ENCODE measurements at places on chromosomes 5 and 9.

DNA sequence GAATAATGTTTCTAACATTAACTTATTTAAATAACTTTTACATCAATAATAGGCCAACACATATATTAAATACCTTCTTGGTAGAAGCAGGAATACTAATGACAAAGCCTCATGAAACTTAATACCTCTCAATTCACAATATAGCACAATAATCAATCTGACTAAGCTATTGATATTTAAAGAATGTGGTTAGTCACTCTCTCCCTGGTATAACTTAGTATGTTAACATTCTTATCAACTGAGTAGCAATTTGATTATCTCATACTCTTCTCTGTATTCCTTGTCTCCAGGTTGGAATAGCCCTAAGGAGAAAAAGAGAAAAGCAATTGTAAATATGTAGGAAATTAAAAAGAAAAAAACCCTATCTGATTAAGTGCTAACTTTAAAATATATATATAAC lies 4.9 kb upstream of the PGGT1B start:
- DNase-seq: no peak

DNA sequence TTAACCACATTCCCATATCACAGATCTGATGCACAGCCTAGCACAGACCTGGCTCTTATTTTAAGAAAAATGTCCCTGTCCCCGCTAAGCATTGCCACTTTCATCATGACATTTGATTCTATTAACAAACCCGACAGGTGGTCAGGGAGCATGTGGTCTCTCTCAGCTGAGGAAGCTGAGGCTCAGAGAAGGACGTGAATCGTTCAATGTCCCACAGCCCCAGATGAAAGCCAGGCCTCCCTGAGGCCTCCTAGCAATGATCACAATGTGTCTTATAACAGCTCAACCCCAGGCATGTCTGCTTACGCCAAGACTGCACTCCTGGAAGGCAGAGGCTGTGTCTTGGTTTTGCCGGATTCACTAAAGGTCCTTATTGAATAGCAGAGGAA lies 10.4 kb upstream of the CRB2 start:
- no peak for DNase-seq

DNA sequence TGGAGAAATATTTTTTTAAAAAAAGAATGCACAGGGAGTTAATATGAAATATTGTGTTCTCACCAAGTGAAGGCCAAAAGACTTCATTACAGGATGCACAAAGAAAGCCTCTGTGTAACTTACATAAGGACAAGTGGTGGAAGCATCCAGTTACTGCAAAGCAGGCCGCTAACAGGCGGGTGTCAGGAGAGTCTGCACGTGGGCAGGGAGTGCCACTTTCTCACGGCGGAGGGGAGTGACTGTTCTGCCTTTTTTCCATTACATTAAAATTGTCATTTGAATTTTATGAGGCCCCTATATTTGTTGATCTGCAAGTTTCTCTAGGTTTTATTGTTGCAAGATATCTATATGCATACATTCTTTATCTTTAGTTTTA lies 28.1 kb upstream of the SPATA31E1 start:
- no peak for DNase-seq

DNA sequence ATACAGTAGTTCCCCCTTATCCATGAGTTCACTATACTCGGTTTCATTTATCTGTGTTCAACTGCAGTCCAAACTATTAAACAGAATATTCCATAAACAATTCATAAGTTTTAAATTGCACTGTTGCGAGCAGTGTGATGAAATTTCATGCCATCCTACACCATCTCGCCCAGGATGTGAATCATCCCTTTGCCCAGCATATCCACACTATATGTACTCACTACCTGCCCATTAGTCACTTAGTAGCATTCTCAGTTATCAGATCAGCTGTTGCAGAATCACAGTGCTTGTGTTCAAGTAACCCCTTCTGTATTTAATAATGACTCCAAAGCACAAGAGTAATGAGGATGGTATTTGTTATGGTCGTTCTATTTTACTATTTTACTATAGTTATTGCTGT lies 51.5 kb downstream of the SHOC1 start:
- peak; percentile 41 for DNase-seq

DNA sequence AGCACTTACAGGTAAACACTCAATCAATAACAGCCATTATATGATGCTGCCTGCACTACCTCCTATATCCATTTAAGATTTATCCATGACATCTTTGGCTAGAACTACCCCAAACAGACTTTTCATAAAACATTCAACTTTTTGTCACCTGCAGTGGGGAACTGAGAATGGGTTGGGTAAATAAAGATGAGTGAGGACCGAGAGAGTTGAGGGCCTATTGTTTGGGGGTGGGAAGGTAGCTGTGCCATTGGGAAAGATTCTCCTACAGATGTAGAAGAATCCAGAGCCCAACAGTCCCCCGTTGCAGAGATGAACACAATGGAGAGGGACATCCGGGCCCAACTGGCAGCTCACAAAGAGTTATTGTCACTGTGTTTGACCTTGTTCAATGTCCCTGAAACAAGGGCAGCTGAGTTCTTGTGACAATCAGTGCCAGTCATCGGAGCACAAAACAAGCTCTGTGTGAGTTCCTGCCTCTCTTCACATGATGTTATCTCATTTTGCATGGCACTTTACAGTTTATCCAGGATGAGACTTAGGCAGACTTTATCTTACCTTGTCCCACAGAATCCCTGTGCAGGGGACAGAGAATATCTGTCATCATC lies 11.5 kb upstream of the SLC31A2 start:
- no peak for DNase-seq

DNA sequence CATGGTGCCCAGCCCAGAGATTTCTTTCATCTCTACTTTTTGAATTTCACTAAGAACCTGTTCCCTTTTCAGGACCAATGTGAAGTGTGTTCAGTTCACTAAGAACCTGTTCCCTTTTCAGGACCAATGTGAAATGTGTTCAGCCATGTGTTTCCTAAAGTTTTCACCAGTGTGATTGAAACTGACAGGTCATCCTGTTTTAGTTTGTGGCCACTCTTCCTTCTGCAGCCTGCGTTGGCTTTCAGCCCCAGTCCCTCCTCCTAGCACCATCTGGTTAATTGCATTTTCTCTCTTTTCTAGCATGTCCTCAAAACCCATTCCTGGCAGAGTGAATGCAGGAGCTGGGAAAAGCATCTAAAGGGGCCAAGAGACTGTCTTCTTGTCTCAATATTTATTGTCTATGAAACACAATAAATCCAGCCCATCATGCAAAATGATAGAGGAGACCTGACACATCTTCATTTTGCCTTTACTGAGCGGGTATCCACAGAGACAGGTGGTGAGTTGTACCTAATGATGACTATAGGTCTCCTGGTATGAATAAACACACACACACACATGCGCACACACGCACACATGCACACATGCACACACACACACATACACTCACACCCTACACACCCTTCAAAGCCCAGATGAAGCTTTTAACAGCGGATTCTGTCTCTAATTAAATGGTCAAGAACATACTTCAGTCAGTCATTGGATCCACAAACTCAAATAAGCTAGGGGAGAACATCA lies 6.1 kb upstream of the PANK3 start:
- DNase-seq: no peak

GRCh38 chr5:139468421-139468931 lies 2.3 kb upstream of the SMIM33 start:
- DNase-seq: peak; percentile 82

- no peak for DNase-seq
These were observed 89.8 kb downstream of the ZNF354C start for GRCh38 chr5:179150011-179150410.
